AG09309 (cell line): ENCODE measurements at places on chromosomes 1 and 21.

- DNase-seq: no peak
Measured at GRCh38 chr21:15442743-15443469, 286.9 kb upstream of the USP25 start.

DNA sequence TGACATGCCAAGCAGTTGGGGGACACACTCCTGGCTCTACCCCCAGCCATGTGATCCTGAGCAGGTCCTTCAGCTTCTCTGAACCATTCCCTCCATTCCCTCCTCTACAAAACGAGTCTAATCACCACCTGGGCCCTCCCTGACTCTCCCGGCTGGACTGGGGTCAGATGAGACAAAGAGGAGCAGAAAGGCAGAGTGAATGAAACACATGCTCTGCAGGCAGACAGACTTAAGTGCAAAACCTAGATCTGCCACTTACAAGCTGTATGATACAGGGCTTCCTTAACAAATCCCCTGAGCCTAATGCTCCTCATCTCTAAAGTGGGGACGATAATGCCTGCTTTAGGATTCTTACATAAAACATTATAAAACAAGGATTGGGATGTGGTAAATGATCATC is 17.3 kb downstream of the RIMS3 start:
- DNase-seq: no peak

DNA sequence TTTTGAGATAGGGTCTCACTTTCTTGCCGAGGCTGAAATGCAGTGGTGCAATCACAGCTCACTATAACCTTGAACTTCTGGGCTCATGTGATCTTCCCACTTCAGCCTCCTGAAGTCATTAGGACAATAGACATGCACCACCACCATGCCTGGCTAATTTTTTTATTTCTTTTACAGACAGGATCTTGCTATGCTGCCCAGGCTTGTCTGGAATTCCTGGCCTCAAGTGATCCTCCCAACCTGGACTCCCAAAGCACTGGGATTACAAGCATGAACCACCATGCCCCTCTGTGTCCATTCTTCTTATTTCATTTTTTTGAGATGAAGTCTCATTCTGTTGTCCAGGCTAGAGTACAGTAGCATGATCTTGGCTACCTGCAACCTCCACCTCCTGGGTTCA is 12.0 kb upstream of the KLHL20 start:
- DNase-seq: no peak

DNA sequence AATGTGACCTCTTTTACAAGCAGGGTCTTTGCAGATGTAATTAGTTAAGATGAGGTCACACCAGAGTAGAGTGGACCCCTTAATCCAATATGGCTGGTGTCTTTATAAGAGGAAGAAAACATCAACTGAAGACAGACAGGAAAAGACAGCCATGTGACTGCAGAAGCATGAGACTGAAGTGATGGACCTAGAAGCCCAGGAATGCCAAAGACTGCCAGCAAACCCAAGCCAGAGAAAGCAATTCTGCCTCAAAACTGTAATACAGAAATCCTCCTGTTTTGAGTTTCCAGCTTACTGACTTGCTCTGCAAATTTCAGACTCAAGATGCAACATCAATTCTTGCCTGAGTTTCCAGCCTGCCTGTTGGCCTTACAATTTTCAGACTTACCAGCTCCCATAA is 17.3 kb downstream of the ENAH start:
- no peak for DNase-seq

- no peak for DNase-seq
Measured at GRCh38 chr1:33150522-33150921, 31.3 kb downstream of the TRIM62 start.
